ENCODE measurements at places on chromosomes 6 and 20.

GRCh38 chr6:35698858-35699257 lies 10.1 kb upstream of the FKBP5 start:
- no peak for DNase-seq

- peak; percentile 3 for DNase-seq
These were observed 141.1 kb downstream of the CEP57L1 start for GRCh38 chr6:109236115-109237076.

GRCh38 chr6:112254921-112255320 lies 554 bp upstream of the LAMA4 start:
- no peak for DNase-seq

DNA sequence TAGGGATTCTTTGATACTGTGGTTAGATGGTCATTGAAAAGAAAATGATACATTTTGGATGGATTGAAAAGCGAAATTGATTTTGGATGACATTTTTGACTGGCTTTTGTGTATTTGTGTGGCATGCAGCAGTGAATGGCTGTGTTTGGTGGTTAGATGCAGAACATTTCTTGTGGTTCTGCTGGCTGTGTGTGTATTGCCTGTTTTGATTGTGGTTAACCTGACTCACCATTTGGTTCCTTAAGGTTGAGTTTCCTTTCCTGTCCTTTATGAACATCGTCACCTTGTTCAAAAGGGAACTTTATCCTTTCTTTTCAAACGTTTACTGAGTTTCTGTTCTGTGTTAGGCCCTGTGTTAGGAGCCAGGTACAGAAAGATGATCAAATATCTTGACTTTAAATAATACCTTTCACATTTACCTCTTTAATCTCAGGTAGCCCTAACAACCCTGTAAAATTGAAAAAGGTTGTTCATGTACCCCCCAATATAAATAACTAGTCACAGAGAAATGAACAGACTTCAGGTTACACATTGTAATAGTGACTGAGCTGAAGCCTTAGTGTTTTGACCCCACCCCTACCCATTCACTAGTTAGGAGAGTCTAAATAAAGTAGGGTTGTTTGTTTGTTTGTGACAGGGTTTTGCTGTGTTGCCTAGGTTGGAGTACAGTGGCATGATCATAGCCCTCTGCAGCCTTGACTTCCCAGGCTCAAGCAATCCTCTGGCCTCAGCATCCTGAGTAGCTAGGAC lies 23.8 kb downstream of the ANKS1A start:
- DNase-seq, result peak; percentile 56

DNA sequence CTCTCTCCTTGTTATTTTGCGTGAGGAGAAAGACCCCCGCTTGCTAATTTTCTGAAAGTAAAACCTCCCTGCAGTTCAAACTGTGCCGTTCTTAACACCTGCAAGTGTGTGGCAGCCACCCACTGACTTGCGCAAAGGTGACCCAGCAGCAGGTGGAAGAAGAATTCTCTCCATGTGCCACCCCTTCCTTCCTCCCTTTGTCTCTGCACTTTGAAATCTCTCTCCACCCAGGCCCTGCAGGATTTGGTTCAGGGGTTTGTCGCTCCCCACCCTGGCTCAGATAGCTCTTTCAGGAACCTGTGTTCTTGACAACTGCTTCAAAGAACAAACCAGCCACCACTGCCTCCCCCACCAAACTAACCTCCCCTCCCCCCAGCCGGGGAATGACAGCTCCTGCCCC lies 41.4 kb downstream of the ZNF831 start:
- no peak for DNase-seq

DNA sequence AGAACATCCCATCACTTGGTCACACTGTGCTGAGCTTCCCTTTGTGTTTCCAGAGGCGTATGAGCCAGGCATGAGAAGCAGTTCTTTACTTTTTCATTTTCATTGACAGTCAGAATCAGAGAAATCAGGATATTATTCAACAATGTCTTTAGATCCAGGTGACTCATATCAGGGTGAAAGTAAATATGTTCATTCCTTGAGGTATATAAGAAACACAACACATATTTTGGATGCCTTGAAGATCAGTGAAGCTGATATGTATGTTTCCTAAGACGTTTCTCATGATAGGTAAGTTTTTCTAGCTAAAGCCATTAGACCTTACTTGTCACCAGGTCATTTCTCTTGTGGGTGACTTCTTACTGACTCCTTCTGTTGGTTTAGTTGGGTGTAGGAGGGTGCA lies 505.6 kb downstream of the CDH26 start:
- no peak for DNase-seq

DNA sequence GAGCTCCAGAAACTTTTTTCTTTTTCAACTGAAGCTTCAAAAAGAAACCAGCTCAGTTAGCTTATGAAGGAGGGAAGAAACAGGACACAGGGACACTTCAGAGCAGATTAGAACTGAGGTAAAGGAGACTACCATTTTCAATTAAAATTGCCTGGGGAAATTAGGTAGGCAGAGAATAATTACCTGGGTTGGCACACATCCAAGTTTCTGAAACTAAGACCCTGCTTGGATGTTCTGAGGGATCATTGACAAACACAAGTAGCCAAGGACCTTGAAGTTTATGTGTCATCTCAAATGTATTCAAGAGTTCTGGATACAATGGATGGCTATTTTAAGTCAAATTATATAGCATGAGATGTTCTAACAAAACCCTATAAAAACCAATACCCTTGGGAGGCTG lies 137.6 kb downstream of the PLCB4 start:
- DNase-seq, result no peak

GRCh38 chr6:16483315-16483875 lies 245.0 kb downstream of the GMPR start:
- peak; percentile 80 for DNase-seq

DNA sequence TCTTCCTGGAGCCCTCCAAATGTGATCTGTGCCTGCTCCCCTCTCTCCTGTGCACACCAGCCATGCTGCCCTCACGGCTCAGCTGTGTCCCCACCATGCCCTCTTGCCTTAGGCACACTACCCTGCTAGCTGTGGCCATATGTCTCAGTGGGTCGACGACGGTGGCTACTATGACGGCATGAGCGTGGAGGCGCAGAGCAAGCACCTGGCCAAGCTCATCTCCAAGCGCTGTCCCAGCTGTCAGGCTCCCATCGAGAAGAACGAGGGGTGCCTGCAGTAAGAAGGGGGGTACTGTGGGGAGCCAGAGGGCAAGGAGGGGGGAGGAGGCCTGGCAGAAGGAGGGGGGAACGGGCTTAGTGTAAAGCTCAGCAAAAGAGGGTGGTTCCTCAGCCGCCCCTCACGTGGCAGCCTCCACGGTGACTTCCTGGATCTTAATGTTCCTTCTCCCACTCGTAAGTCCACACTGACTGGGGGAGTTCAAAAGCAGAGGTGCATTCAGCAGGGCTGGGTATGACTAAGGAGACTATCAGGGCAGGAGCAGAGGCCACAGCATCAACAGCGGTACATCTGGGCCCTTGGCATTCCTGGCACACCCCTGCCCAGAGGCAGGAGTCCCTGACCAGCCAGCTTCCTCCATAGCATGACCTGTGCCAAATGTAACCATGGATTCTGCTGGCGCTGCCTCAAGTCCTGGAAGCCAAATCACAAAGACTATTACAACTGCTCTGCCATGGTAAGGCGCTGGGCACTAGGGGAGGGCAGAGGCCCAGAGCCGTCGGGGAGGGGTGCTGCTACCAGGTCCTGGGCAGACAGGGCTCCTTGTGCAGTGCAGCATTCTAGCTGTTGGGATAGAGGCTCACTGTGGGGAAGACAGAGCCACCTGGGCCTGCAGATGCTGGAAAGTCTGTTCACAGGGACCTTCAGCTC lies 8.0 kb downstream of the DNPH1 start:
- no peak for DNase-seq

- DNase-seq, result no peak
These were observed 31.2 kb downstream of the ZHX3 start for GRCh38 chr20:41286240-41286851.

DNA sequence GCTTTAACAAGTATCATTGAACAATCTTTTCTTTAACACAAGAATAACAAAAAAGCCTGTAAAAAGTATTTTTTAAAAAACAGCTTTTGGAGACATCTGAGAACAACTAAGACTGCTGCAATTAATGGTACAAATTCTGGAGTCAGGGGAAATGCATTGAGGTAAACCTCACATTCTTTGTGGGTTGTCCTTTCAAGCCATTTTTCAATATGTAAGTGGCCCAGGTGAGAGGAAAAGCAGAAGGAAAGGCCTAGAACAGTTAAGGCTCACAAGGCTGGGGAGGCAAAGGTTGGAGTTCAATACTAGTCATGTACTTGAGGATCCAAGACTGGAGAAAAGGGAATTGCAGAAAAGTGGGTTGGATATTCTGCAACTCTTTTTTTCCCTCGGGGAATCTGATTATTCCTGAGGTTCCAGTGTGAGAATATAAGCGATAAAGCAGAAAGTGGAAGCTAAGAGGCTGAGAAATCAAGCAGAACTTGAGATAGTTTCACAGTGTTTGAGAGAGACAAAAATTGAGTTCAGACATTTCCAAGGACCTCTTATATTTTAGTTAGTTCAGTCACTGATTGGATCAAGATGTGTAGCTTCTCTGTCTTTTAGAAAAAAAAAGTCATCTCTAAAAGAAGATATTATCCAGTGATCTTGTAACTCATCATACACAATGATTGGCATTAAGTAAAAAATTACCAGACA lies 25.0 kb upstream of the TXLNB start:
- no peak for DNase-seq

DNA sequence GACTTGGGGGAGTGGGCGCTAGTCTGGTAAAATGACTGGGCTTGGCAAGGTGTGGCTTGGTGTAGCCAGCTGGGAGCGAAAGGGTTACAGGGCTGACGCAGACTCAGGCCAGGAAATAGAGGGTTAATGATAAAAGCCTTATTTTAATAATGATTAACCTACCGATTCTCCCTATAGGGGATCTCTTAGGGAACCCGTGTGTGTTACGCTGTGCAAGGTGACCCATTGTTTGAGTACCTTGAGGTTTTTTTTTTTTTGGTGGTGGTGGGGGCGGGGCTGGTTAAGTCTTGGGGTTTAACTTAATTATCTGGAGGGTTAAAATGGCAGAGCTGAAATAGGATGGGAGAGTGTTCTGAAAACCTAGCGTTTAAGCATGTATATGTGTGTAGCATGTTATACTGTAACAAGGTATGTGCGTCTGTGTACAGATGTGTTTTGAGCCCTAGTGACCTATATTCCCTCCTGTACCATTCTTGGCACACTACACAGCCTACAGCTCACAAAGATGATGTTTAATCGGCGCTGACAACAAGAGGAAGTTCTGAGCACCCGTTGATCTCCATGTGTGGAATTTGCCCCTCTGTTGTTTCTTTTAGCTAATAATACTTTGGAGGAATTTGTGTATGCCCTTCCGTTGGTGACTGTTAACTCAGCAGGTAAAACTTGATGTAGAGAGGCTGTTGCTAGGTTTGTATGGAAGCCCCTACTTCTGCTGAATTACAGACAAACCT lies 1.3 kb downstream of the CARMIL1 start:
- no peak for DNase-seq

GRCh38 chr6:156449128-156449527 lies 328.1 kb upstream of the ARID1B start:
- no peak for DNase-seq

DNA sequence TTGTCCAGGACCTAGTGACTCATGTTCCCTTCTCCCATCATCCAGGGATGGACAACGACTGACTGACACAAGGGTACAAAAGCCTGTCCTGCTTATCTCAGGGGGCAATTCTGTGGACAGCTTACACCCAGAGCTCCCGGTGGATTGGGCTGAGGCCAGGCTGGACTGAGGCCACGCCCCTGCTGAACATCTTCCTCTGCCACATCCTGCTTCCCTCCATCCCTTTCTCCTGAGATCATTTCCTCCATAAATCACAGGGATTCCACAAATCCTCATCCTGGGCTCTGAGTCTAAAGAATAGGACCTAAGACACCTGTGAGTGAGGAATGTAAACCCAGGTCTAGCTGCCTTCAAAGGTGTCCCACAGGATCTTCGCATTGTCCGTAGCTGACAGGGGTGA lies 30.4 kb upstream of the RNF24 start:
- DNase-seq, result no peak

DNA sequence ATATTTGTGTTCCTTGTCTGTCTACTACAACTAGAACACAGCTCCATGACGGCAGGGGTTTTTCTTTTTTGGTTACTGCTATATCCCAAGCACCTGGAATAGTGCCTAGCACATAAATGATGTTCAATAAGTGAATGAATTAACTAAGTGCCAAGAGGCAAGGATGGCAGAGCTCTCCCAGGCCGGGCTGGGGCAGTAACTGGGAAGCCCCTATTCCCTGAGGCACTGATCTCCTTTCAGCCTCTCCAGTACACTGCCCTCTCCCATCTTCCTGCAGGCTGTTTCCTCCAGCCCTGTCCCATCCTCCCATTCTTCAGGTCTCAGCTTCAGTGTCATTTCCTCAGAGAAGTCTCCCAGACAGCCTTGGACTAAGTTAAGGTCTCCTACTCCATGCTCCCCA lies 29.0 kb upstream of the SPDEF start:
- no peak for DNase-seq

DNA sequence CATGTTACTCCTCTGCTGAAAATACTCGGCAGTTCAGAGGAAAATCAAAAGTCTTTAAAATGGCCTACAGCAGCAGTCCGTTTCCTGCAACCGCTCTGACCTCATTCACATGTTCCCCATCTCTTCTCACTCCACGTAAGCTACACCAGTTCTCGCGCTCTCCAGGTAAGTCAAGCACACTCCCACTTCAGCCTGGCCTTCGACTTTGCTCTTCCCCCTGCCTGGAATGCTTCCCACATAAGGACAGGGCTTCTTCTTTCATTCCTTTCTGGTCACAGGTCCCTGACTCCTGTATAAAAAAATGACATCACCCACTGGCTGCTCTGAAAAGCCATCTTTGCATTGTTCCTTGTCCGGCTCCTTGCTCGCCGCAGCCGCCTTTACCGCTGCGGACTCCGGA lies 42.7 kb downstream of the MGME1 start:
- DNase-seq, result no peak

- DNase-seq, result no peak
These were observed 169.9 kb downstream of the QRSL1 start for GRCh38 chr6:106799031-106799894.

DNA sequence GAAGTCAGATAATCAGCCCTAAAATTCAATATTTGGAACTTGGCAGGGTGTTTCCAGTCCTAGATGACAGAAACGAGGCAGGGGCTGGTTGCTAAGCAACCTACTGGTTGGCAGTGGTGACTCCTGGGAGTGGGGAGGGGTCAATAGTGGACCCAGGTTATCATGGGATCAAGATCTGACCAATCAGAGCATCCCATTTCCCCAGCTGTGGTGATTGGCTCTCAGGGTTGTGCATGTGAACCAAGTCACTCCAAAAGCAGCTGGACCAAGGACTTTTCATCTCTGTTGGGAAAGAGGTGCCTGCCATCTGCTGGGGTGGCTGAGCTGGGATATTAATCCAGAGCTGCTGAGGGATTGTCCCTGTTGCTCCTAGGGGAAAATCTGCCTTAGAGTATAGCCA lies 253.4 kb downstream of the PREX1 start:
- no peak for DNase-seq

GRCh38 chr20:59740621-59741020 lies 136.3 kb downstream of the PHACTR3 start:
- DNase-seq, result no peak

- no peak for DNase-seq
These were observed 43.6 kb upstream of the SLC4A11 start for GRCh38 chr20:3282271-3283221.
